Foreskin fibroblast (primary cell): ENCODE measurements at places on chromosomes 4 and X.
A peak's percentile ranks its signal among the peaks of the same experiment; 100 is the strongest.

DNA sequence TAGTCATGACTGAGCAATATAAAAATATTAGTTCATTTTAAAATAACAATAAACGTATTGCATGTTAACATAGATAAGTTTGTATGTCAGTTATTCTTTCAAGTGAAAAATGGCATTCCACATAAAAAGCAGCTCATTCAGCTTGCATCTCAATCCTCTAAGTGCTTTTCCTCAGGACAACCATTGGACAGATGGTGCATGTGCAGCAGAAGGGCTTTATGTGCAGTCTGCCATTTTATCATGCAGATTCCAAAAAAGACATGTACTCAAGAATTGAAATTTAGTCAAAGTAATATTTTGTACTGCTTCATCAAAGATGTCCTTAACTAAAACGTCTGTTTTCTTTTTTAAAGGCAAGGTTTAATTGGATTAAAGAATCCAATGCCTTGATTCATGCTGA lies 93.4 kb downstream of the RS1 start:
- DNase-seq, result no peak

DNA sequence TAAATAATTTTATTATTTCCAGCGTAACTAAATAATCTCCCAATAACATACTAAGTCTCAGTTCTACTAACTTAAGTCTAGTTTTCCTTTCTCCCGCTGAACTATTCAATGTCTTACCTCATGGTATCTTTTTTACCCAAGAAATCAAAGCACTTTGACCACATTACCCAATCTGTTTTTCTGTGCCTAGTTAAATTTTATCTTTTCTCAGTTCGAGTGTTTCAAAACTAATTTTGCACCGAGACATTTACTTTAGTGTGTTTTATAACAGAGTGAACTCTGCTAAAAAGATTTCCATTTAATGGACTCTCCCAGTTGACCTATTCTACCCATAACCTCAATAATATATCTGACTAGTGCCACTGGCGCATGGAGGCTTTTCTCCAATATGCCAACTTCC lies 67.6 kb upstream of the IRF2 start:
- DNase-seq, result no peak

DNA sequence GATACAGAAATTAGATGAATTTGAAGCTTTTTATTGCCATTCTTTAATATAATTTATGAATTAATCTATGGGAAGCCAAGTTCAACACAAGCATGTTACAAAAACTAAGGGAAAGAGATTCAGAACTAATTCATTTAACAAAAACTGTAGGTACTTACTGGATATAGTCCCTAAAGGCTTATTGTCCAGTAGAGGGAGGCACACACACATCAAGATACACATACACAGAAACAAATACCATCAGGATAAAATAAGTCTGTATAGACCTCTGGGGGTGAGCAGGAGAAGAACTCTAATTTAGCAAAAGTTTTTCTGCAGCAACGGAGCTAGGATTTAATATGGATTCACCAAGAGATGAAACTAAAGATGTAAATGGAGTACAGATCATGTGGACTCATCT lies 83.0 kb upstream of the IL13RA1 start:
- peak; percentile 26 for DNase-seq

DNA sequence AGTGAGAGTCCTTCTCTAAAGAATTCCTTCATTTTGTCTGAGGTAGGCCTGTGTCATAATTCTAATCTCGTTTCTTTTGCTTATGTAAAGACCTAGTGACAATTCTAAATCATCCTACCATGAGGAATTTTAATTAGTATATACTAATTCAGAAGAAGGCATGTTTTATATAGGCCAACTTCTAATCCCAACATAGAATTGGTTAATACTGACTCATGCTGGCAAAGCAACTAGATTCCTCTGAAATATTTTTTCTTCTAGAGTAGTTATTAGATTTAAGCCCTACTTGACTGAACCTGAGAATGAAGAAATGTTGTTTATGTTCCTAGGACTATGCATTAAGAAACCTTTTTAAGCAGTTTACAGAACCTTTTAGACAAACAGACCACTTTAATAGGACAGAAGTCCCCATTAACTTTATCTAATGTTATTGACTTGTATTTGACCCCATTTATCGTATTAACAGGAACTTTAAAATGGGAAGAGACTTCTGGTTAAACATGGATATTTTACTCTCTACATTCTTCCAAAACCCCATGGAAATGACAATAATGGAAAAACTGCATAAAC lies 56.1 kb upstream of the EIF1AX start:
- no peak for DNase-seq

DNA sequence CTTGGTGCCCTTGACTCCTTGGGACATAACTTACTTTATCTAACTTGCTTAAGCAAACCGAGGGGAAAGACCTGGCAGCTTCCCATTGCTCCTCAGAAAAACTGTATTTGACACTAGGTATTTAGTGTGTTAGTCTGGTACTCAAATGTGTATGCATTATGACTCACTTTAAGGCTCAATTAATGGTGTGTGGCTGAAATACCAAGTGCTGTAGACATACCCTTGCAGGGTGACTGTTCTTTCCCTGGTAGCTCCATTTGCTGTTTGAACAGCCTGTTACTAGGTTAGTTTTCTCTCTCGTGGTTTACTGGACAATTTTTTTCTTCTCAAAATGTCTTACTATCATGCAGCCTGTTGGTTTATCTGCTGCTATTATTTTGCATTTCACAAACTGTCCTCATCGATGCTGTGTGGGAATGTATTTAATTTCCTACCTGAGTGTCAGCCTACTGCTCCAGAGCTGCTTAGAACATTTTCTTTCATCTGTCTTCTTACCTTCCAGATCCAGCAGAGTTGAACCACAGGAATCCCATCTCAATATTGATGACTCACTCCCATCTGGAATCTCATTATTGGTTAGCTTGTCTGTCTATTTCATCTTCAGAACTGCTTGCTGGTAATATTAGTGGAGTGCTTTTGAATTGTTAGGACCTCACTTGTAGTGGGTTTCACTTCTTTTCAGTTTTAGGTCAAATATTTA lies 158.0 kb upstream of the FAT1 start:
- DNase-seq, result peak; percentile 45

GRCh38 chr4:34157547-34157946 lies 2086.8 kb downstream of the ARAP2 start:
- DNase-seq, result peak; percentile 64

GRCh38 chrX:127112726-127113125 lies 293.2 kb downstream of the PRR32 start:
- DNase-seq, result no peak

- no peak for DNase-seq
Observed at GRCh38 chr4:39390603-39391002, 16.1 kb upstream of the KLB start.

DNA sequence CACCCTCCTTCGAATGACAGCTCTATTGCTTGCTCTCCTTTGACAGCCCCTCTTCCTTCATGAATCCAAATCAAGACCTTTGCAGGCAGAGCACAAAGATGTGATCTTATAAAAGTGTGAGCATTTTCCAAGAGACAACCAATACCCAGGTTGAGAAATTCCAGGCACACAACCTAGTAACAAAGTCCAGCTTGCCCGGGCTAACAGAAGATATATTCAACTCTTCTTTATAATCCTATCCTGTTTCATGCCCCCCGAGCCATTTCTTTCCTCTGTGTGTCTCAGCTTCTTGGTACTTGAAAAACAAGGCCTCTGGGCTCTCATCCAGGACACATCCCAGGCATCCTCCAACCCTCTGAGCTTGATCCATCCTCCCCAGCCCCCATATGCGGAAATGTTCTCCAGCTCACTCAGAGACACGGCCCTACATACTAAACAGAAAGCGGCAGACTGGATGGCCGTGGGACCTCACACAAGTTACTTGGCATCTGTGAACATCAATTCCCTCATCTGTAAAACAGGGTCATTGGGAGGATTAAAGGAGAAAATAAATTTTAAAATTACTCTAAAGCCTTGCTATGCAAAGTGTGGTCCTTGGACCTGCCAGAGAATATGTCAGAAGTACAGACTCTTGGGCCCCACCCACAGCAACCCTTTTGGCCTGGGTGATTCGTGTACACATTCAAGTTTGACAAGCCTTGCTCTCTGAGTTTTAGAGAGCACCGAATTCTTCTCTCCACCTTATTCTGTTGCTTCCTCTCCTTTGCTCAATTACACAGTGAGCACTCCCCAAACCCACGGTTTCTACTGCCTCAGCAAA lies 627.0 kb downstream of the BCOR start:
- no peak for DNase-seq

- DNase-seq, result peak; percentile 28
Observed at GRCh38 chrX:19303256-19303880, 40.4 kb upstream of the PDHA1 start.

GRCh38 chrX:69395306-69395705 lies 108.8 kb upstream of the NALF2 start:
- DNase-seq, result no peak

DNA sequence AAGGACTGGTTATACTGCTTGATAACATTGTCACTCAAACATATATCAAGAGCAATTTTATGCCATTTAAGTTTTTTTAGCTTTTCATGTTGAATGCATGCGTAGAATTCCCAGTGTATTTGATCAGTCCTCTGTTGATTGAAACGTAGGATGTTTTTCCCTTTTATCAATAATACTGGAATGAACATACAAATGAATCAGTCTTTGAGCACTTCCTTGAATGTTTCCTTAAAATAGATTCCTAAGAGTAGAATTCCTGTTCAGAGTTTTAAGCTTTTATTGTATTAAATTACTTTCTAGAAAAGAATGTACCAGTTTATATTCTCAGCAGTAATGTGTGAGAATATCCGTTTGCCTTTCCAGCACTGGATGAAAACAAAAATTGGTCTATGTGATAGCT lies 37.8 kb downstream of the ADD1 start:
- no peak for DNase-seq

DNA sequence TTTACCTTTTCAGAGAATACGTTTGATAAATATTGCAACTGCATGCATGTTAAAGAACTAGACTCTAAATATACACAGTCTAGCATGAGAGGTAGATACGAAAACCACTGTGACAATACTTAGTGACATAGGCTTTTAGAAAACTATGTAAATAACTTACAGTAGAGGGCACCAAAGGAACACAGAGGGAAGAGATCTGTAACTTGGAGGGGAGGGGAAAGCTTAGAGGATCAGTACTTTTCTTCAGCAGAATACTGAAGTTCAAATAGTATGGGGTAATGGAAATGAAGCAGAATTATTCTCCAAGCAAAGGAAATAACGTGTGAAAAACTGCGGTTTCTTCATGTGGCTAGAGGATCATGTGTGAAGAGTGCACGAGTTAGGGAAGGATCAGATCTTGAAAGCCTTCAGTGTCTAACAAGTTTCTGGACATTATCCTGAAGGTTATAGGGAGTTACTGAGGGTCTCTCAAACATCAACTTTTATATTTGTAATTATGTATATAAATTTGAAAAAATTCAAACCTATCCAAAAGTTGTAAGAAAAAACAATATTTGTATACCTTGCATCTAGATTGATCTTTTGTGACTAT lies 264.3 kb downstream of the NPFFR2 start:
- DNase-seq, result peak; percentile 72

DNA sequence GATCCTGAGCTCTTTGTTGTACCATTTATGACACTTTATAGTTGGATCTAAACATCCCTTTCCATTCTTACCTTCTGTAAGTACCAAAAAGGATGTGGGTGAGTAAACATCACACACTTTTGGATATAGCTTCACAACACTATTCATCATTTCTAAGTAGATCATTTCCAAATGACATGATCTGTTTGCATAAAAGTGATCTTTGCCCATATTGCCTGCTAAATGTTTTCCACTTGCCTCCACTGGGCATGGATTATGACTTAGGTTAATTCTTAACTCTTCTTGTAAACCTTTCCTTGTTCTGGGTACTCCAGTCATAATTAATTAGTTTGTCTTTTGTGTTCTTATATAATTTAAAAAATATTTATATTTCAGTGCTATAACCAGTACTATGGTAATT lies 244.9 kb upstream of the AGA start:
- DNase-seq, result no peak

DNA sequence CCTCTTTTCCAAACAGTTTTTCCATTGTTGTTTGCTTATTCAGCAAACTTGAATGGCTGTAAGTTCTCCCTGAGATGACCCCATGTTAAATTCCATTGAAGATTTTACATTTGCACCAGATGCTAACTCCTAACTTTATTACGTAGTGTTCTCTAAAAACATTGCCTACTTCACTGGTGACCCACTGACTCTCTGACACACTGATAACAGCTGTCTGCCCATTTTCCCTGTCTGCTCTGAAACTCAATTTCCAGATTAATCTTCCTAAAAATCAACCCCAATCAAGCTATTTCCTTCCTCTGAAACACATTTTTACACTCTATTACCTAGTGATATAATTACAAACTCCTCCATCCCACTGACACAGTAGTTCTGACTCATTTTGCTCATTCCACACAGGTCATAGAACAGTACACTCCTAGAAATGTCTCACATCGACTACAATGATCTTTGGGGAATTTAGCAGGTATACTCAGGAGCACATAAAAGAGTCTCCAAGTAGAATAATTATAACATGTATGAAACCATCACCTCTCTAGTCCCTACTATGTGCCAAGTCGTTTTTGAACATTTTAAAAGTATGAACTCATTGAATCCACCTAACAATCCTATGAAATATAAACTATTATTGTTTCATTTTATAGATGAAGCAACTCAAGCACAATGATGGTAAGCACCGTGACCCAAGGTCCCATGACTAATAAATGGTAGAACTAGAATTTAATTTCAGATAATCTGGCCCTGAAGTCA lies 210.9 kb downstream of the SLIT2 start:
- peak; percentile 62 for DNase-seq

- DNase-seq, result peak; percentile 98
Observed at GRCh38 chr4:1309261-1310010, 19.7 kb downstream of the MAEA start.

DNA sequence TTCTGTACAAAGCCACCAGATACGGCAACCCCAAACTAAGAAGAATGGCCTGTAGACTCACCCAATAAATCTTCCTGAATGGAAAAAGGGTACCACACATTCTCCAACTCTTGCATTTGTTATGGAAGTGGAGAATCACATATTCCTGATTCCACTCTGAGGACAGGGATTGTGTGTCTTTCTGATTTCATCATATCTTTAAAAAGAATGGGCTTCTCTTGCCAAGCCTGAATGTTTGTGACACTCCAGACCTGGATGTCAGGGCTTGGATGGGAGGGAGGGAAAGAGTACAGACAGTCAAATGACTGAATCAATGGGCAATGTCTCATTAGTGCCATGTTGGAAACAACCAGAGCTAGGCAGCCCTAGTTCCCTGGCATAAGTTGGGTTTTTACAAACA lies 77.4 kb downstream of the PLAC1 start:
- DNase-seq, result peak; percentile 23

DNA sequence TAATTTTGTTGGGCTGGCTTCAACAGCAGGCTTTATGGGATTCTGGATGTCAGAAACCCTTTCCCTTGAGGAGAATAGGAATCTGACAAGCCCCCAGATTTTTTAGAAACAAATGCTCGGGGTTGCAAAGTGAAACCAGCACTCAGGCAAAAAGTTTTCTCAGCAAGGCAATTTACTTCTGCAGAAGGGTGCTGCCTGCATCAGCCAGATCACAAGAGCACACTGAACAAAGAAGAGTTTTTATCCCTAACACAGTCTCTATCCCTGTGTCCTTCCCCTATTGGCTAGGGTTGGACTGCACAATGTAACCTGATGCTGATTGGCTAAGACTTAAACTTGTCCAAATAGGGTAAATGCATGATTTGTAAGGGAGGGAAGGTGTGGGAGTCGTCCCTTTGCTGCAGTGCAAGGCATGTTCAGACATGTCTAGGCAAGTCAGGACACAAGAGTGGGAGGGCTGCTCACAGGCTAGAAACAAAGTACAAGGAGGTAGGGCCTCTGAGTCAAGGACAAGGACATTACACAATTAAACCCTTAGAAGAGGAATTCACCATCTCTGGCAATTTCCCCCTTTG lies 175.8 kb downstream of the CCNG2 start:
- no peak for DNase-seq
